ENCODE measurements at places on chromosomes 5 and 9.

DNA sequence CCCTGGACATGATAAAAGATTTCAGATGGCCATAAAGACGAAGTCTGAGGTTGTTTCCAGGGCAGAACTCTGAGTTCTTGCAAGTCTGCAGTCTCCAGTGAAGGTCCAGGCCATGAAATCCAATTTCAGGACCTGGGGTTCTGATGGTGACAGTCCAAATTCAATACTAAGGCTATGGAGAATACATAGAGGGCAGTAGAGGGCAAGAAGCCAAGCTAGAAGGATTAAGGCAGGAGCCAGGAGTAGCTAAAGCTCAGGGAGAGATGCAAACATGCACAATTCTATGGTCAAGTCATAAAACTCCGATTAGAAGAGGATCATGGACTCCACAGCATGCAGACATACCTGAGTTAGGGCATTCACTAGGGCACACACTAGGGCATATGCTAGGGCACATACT lies 11.4 kb downstream of the SLIT3 start:
- DNase-seq = no peak

DNA sequence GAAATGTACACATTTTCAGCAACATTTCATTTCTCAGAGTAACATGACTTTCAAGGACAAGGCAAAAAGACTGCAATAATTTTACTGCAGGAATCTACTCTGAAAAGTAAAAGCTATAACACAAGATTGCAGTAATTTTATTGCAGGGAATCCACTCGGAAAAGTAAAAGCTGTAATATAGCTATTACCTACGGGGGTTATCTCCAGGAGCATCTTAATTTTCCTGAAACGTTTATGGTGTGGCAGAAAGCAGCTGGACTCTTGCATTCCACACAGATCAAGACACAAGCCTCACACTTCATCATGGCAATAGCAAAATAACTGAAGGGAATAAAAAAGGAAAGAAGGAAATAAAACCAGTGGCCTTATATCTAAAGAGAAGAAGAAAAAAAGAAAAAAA lies 171.2 kb downstream of the TSSK1B start:
- DNase-seq = no peak

DNA sequence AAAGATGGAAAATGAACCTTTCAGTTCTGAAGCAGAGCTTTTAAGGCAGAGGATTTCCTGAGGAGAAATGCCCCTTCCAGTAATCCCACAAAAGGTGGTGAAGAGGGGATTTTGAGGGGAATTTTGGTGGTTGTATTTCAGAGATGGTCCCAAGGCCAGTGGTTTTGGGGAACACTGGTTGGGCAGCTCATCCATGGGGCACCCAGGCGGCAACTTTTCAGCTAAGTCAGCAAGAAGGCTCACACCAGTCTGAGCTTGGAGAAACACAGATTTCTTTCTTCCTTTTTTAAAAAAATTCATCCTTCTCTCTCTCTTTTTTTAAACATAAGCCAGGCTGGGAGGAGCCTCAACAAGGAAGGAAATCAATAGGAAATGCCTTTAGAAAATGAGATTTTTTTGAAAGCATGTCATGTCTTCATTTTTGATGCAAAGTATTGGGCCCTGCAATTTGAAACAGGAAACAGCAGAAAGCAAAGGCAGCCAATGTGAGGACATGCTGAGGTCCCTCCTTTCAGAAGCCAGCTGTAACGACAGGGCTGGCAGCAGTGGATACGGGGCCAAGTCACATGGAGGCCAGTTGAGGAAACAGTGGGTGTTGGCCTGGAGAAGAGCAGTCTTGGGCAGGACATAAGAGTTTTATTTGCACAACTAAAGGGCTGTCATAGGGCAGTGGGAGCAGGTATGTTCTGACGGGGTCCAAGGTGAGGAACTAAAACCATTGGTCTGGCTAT lies 155.3 kb upstream of the KLF4 start:
- no peak for DNase-seq

DNA sequence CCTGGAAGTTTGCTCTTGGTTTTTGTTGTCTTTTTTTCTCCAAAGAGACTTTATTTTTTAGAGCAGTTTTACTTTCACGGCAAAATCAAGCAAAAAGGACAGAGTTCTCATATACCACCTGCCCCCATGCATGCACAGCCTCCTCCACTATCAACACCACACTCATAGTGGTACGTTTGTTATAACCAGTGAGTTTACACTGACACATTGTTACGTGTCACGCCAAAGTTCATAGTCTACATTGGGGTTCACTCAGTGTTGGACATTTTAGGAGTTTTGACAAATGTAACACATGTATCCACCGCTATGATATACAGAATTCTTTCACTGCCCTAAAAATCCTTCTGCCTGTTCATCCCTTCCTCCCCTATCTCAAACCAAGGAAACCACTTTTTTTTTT lies 7.5 kb upstream of the ICE1 start:
- DNase-seq = no peak

GRCh38 chr5:74056789-74057164 lies 430.8 kb downstream of the ARHGEF28 start:
- DNase-seq = no peak

DNA sequence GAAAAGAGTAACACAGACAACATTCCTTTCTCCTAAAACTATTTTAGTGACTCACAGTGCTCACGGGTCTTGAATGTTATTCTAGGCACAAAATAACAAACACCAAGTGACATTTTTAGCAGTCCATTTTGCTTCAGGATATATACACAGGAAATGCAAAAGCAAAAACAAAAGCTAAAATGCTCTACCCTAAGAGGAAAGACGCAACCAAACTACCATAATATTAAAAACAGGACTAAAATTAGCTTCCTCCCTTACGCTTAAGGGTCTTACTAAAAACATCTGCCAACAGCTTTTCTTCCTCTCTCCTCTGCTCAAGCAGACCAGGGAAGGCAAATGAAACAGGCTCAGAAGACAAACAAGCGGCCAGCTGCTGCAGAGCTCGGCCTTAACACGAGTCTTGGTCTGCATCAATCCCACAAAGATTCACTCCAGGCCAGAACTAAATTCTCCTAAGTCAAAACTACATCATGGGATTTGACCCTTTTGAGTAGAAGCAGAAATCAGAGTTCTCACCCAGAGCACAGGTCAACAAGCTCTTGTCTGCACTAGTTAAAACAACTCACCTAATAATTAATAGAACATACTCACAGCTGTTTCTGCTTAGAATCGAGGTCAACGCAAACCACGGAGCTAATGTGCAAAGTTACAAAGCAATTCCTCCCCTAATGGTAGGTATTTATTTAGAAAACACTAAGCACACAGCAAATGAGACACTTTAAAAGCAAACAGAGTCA lies 62.3 kb downstream of the RAPGEF1 start:
- DNase-seq = peak; percentile 39

DNA sequence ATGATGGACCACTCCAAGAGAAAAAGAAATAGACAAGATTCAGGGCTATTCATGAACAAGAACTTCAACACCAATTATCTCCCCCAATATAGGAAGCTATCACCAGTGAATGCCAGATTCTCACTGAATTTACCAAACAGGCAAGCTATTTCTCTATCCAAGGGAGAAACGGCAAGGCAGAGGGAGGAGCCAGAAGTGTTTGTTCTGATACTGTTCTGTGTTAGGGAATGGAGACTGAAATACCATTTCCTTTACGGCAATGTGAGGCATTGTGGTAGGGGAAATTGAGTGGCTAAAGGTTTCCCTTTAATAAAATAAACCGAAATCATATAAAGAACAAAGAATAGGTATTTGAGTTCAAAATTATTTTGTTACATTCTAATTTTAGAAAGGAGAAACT lies 68.0 kb upstream of the ALDH1A1 start:
- DNase-seq = no peak

DNA sequence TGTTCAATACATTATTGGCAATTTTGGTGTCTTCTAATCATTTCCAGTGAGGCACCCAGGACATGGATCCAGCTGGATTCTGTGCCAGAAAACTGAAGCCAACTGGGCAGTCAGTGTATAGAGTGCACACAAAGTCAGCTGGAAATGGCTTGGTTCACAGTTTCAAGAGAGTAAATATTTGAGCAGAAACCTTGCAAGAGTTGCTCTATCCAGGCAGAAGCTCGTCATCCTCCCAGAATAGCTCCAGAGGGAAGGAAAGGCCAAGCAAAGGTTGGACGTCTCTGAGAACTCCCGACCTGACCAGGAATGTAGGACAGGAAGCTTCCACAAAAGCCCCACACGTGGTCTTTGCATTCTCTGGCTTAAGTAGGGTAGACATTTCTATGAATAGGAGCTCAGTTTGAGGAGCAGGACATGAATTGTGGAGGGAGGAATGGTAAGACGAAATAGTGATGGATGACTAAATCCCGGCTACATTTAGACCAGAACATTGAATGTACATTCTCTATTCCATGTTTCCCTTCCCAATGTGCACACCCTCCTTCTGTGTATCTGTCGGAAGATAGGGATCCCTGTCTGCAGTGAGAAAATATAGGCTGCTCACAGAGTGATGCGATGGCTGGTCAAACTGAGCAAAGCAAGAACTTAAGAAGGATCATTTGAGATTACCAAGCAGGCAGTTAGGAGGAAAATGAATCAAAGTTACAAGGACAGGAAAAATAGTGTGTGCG lies 72.7 kb upstream of the FCN2 start:
- DNase-seq = no peak

Data from SK-N-SH (cell line).